ENCODE measurements at places on chromosomes 11 and 22.

DNA sequence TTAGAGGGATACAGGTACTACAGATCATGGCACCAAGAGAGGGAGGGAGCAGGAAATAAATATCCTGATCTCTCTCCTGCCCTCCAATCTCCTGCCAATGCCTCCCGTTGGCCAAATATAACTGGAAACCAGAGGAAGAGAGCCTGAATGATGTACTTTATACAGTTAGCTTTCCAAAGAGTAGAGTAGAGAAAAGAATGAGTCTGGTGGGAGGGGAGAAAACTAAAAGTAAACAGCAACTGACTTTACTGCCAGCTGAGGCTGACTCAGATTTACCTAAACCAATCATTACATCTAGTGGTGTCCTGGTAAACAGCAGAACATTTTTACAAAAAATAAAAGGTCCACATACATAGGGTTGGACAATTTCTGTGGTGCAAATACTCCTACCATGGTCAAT lies 5.1 kb downstream of the MPZL3 start:
- no peak for DNase-seq

GRCh38 chr11:19968860-19969259 lies 191.4 kb downstream of the DBX1 start:
- DNase-seq = no peak

DNA sequence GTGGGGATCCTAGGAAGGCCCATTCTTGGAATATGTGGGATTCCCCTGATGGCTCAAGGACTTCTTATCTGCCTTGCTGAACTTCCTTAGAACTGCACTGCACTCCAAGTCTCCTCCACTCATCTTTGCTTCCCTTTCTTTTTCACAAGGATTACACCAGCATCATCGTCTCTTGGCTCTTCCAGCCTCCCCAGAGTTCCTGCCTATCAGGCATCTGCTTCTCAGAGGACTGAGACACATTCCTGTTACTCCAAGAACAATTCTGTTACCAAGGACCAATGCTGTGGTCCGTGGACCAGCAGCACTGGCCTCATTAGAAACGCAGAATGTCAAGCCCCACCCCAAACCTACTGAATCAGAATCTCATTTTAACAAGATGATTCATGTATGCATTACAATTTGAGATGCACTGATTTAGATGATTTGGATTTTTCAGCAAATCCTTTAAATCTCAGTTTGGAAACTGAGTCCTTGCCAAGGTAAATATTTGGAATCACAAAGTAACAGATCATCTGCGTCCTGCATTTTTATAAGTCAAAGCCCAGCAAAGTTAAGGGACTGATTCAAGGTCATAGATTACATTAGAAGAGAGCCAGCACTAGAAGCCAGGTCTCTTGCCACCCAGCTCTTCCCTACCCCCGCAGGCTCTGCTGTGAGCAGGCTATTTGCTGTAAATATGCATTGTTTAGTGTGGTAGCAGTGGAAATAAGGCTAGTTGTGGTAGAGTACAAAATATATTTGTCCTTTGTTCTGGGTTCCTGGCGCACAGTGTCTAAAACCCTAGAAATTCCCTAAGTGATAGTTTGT lies 110.9 kb downstream of the SWAP70 start:
- DNase-seq = no peak

GRCh38 chr11:46674463-46675287 lies 25.7 kb downstream of the ARHGAP1 start:
- DNase-seq = peak; percentile 9

GRCh38 chr11:68735125-68735524 lies 16.2 kb downstream of the TESMIN start:
- no peak for DNase-seq

GRCh38 chr11:121762820-121763219 lies 310.1 kb upstream of the SORL1-AS1 start:
- DNase-seq = no peak

DNA sequence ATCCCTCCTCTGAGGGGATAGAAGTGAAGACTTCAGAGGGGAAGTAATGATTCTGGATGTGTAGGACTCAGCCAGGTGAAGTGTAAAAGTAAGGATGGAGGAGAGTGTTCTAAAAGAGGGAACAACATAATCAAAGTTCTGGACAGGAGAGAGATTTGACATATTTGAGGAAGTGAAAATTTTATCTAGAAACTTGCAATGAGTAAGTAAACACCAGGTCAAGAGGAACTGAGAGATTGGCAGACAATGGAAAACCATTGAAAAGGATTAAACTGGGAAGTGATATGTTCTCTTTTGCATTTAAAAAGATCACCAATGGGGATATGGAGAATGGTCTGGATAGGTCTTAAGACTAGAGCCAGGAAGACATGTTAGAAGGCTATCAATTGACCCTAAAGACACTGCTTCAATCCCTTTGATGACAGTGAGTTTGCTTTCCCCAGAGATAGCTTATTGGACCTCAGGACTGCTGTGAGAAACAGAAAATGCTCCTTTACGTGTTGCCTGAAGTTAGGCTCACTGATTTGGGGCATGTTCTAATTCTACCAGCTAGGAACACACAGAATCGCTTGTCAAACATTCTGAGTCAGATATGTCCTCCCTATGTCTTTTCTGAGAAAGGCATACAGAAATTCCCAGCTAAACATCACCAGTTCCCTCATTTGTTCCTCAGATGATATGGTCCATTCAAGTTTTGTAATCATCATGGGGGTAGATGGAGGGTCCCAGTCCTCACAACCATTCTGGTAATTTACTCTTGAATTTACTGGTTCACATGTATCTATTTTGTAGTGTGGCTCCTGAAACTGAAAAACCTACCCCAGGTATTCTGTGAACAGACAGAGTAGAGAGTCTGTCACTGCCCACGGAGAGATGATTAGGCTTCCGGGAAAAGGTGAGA lies 144.9 kb downstream of the MAML2 start:
- no peak for DNase-seq

- no peak for DNase-seq
These were observed 338.8 kb downstream of the CTTN start for GRCh38 chr11:70736937-70737640.

DNA sequence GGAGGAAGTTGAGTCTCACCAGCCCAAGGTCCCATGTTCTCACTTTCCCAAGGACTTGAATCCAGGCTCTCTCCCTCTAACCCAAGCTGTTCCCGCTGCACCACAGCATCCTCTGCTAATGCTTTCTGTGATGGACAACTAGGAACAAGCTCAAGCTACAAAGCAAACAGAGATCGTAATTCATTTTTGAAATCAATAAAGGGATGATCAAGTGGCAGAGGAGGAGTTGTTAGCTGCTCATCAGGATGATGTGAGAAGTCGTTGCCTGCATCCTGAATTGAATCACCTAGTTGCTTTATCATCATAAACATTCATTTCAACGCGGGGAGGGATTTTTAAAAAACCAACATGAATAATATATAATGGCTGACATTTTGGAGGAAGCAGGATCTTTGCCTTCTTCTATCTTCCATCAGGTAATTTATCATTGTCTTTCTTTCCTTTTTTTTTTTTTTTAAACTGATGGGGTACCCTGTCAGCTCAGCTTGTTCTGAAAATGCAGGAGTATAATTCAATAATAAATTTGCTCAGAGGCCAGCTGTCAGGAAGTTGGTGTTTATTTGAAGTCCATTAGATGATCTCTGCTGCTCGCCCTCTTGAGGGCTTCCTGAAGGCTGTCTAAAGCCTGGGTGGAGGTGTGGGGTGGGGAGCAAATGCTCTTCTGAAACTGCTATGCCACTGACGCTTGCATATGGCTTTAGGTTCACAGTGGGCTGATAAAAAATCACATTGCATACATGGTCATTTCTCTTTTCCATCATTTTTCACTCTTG lies 174.4 kb upstream of the NARS2 start:
- DNase-seq = no peak

DNA sequence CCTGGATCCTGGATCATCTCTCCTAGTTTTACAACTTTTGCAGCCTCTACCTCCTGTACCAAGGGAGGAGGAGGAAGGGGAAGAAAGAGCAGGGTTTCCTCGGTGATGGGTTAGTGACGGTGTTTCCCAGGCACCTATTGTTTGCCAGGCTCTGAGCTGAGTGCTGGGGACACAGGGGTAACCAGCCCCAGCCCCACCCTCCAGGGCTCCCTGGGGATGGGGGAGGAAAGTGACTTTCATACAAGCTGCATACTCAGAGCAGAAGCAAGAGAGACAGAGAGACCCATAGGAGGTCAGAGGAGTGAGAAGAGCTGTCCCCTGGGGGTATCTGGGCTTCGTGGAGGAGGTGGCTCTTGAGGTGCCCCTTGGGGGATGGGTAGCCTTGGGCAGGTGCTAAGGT lies 89.4 kb upstream of the THY1 start:
- DNase-seq = no peak

DNA sequence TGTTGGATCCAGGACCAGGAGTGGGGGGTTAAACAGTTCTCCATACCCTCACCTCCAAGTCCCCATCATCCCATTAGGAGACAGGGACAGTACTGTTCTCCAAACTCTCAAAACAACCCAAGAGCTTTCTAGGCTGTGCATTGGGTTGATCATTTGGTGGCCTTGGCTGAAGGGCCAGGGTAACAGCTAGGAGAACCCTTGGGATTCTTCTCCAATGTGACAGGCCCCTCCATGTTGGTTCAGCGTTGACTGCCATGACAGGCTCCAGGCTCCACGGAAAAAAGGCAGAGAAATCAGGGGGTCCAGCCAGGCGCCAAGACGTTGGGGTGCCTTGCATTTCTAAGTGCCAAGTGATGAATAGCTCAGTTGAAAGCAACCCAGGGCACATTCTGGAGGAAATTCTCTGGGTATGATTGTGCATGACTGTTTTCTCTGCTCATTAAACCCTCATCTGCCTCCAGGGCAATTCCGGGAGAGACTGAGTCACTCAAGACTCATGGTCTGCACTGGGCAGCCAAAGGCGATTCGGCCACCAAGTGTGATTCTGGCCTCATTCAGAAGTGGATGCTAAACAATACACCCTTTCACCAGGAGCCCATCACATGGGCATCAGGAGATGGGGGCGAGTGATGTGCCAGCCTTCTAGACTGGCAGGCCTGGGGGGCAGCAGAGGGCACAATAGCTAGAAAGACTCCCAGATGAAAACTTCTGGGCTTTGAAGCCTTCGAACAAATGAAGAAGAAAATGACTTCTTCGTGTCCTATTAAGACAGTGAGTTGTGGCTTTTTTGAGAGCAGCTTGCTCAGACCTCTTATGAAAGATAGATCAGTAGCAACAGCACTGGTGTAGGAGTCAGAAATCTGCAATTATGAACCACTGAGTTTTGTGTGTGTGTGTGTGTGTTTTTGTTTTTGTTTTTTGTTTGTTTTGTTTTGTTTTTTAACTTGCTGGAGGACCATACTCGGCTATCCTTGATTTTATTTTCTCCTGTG lies 27.7 kb downstream of the CD44 start:
- peak; percentile 40 for DNase-seq

DNA sequence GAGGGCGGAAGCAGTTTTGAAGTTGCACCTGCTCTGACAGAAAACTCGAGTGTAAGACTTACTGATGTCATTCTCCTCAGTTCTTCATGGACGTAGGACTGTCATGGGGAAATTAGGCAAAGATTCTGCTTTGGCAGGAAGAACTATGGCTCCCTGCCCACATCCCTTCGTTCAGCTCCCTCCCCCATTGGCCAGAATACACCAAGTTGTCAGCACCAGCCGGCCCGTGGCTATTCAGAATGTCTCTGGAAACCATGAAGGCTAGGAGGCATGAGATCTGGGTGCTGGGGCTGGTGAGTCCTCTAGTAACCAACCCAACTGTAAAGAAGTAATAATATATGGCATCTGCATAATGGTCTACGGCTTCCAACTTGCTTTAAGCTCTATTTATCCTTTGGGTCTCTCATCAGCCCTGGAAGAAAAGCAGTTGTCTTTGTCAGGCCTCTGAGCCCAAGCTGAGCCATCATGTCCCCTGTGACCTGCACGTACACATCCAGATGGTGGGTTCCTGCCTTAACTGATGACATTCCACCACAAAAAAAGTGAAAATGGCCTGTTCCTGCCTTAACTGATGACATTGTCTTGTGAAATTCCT lies 74.1 kb downstream of the PIWIL4 start:
- no peak for DNase-seq

DNA sequence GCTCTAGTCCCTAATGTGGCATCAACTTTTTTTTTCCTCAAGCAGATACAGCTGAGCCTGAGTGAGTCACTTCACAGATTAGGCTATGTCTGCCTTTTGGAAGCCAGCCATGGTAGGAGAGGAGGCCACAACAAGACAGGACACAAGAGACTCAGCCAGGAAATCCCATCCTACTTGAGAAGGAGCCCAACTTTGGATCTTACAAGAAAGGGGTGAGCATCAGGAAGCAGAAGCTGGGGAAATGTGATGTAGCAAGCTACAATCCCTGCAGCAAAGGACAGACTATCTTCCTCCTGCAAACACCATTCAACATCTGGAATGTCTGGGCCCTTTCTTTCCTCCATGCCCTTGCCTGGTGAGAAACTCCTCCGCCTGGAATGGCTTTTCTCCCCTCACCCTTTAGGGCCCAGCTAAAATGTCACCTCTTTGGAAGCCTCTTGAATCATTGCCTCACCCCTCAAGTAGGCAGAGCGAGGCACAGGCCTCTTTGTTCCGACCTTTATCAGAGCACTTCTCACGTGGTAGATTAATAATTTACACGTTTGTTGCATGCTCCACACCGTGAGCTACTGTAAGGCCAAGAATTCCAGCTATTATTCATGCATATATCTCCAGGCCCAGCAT lies 156.4 kb upstream of the PITPNB start:
- no peak for DNase-seq

GRCh38 chr11:2891326-2892214 lies 6.0 kb upstream of the CDKN1C start:
- no peak for DNase-seq

DNA sequence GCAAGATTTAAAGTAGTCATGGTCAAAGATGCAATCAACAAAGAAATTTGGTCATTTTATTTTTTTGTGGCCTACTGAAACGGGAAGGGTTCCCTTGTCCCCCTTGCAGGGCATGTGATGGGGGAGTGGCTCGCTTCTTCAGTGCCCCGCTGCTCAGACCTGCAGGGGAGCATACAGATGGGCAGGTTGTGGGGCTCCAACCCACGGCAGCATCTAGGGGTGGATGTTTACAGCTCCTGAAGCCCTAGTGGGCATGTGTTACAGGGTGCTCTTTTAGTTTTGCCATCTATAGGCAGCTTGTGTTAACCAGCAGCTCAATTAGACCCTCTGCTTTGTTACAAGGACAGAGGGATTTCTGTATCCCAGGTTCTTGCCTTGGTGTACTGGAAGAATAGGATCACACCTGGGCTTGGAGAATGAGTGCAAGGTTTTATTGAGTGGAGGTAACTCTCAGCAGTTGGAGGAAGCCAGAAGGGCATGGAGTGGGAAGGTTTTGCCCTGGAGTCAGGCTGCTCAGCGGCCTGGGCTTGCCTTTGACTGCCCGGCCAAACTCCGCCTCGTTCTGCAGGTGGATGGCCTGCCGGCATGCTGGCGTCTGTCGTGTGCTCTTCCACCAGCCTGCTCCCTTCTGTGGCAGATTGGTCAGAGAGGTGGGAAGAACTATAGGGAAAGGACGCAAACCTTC lies 9.4 kb downstream of the GSTP1 start:
- no peak for DNase-seq

Data from activated naive CD4-positive, alpha-beta T cell treated with Interleukin-2 at 50 U/mL for 16 hours (primary cell).